ENCODE measurements at places on chromosomes 11 and 22. TPM values are rescaled to one million over a fixed set of nuclear protein-coding genes. Genes with fewer than 3 reads are reported as not detected.
A peak's percentile ranks its signal among the peaks of the same experiment; 100 is the strongest.

Gene FIBIN
- total RNA-seq: not detected

DNA sequence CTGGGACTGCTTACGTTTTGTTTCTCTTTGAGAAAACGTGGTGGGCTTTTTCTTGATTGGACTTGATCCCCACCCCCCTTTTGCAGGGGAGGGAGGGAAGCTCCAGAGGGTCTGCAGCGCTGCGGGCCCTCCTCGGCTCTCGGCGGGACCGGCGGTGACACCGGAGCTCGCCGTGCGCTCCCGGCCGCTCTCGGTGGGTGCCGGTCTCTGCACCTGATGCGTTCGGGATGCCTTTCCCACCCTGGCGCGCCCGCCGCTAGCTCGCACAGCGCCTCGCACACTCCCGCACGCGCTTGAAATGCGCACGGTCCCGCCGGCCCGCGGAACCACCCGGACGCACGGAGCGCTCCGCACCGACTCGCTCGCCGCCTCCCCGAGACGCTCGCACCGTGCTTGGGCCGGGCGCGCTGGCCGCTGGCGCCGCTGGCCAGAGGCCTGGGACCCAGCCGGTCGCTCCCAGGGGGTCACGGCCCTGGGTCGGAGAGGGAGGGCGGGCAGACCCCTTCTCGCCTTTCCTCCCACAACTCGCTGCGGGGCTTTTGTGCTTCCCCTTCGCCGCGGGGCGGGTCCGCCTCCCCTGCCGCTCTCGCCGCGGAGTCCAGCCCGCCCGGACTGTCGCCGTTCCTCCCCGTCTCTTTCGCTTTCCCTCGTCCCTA lies 1.0 kb downstream of the ZBTB16 start:
- H3K27ac ChIP-seq: peak overlapping the region; percentile 87
- DNase-seq: peak; percentile 70
- H3K4me3 ChIP-seq: peak overlapping the region; percentile 90
- H3K36me3 ChIP-seq: no peaks in the 10 kb centered on the region
- H3K27me3 ChIP-seq: peaks cover 2% of the 10 kb centered on the region

Gene CABP4
- total RNA-seq: 1.4 TPM

Gene POU2AF3
- total RNA-seq: not detected

GRCh38 chr11:19849107-19849789 lies 136.6 kb downstream of the NAV2 start:
- no peaks in the 10 kb centered on the region for H3K4me1 ChIP-seq
- no peak overlapping the region for H3K4me3 ChIP-seq
- DNase-seq: no peak
- no peak overlapping the region for H3K27ac ChIP-seq

GRCh38 chr11:42923651-42924050 lies 388.1 kb upstream of the API5 start:
- DNase-seq: no peak
- no peaks in the 10 kb centered on the region for H3K4me1 ChIP-seq
- H3K27me3 ChIP-seq: no peaks in the 10 kb centered on the region

DNA sequence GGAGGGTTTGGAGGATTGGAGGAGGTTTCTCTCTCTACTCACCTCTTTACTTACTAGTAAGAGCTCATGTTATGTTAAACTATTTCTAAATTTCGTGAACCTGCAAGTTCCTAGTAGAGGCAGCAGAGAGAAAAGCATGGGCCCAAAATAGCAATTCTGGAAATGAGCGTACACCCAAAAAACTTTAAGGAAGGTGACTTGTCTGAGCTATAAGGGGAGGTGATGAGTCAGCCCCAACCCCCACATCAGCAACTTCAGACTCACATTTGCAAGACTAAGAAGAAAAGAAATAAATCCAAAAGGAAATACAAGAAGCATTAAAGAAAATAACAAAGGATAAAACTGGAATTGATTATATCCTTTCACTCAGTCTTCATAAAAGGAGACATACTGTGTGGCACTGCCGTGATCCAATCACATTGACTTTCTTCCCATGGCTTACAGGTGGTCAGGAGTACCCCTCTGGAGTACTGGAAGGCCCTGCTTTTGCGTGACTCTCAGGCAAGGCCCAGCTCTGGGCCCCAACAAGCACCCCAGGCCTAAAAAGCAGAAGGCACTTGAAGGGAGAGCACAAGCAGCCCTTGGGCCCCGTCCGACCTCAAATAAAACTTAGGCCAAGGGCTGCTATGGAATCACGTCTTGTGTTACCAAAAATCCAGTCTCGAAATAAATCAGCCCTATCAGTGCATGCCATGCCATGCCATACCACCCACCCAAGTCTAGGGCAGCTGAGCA lies 14.3 kb downstream of the PACSIN2 start:
- peaks cover 75% of the 10 kb centered on the region for H3K4me1 ChIP-seq
- H3K27ac ChIP-seq: peak overlapping the region; percentile 72
- no peaks in the 10 kb centered on the region for H3K36me3 ChIP-seq

Gene NLRP10
- total RNA-seq: not detected

DNA sequence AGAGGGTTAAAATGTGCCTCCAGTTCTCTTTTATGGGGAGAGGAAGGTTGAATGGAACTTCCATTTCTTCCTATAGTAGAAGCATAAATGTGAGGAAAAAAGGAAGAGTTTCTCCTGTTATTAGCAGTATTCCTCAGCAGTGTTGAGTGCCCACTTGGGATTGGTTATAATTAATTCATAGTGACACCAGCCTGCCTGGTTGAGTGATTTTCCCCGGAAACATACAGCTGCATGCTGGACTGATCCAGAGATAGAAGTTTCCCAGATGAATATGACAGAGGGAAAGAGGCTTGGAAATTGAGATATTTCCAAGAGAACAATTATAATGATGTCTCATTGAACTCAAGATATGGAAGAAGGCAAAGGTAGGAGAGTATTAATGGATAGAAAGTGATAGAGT lies 28.3 kb downstream of the RAB39A start:
- H3K36me3 ChIP-seq: no peaks in the 10 kb centered on the region
- no peak for DNase-seq
- peaks cover 13% of the 10 kb centered on the region for H3K27me3 ChIP-seq
- peaks cover 7% of the 10 kb centered on the region for H3K4me1 ChIP-seq
- no peak overlapping the region for H3K27ac ChIP-seq
- H3K4me3 ChIP-seq: peak overlapping the region; percentile 9

DNA sequence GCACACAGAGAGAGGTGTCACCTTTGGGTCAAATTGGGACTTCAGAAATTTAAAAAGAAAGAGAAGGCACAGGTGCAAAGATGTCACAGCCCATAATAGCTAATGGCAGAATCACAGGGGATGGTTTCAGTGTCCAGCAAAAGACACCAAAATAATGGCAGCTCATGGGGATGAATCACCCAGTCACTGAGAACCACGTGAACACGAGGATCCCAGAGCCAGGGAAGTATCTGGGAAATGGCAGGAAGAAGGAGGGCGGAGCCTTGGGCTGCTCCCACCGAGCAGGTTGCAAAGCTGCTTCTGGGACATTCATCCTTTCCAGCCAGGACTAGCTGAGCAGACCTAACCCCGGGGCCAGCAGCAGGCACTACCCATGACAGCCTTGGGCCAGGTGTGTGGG lies 45.6 kb downstream of the TRMU start:
- peak overlapping the region; percentile 25 for H3K27ac ChIP-seq
- H3K27me3 ChIP-seq: no peaks in the 10 kb centered on the region
- DNase-seq: no peak
- peaks cover 27% of the 10 kb centered on the region for H3K4me1 ChIP-seq
- peaks cover under 1% of the 10 kb centered on the region for H3K36me3 ChIP-seq

- no peak overlapping the region for H3K4me3 ChIP-seq
- no peaks in the 10 kb centered on the region for H3K4me1 ChIP-seq
- DNase-seq: no peak
- H3K27ac ChIP-seq: no peak overlapping the region
Observed at GRCh38 chr11:134856056-134856971, 444.3 kb upstream of the B3GAT1 start.

Gene FGF3
- not detected for total RNA-seq

Gene BLID
- not detected for total RNA-seq

Gene MIAT
- total RNA-seq: 12.6 TPM

DNA sequence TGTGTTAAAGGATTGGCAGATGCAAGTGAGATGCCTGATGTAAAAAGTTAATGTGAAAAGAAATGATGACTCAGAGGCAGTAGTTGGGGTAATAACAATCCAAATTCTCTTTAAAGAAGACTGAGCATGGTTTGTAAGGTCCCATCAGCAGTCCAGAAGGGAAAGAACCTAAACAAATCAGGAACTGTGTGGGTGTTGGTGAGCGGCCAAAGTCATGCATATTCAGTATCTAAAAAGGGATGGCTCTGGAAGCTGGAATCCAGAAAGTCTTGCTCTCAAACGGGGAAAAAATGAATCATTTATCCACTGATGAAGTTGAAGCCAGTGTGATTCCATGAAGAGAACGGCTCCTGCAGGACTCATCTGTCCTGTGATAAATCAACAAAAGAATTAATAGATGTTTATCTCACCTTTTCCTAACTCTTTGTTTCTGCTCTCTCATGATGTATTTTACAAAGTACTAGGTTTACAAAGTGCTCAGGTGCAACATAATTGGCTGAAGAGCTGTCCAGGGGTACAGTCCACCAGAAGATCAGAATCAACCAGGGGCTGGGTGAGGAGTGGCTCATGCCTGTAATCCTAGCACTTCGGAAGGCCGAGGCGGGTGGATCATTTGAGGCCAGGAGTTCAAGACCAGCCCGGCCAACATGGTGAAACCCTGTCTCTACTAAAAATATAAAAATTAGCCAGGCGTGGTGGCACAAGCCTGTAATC lies 20.5 kb upstream of the SORL1-AS1 start:
- no peaks in the 10 kb centered on the region for H3K27me3 ChIP-seq
- peaks cover 7% of the 10 kb centered on the region for H3K36me3 ChIP-seq
- peak overlapping the region; percentile 73 for H3K4me3 ChIP-seq
- no peak for DNase-seq
- H3K4me1 ChIP-seq: peaks cover 75% of the 10 kb centered on the region

DNA sequence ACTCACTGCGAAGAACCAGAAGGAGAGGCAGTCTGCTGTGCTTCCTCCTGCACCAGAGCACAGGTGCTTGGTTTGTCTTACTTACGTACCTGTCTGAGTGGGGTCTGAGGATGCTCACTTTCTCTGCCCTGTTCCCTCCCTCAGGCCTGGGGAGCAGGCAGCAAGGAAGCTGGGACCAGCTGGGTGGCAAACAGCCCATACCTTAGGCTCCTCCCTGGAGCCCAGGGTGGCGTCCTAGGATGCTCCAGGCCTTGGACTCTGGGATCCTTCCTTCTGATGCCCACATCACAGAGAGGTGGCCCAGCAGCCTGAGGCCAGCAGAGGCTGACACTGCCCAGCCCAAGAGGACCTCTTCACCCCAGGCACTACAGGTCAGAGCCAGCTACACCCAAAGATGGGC lies 593.2 kb downstream of the BRD1 start:
- H3K27ac ChIP-seq: no peak overlapping the region
- no peaks in the 10 kb centered on the region for H3K36me3 ChIP-seq
- H3K4me3 ChIP-seq: no peak overlapping the region
- H3K4me1 ChIP-seq: no peaks in the 10 kb centered on the region
- DNase-seq: no peak
- H3K27me3 ChIP-seq: peaks cover 5% of the 10 kb centered on the region

DNA sequence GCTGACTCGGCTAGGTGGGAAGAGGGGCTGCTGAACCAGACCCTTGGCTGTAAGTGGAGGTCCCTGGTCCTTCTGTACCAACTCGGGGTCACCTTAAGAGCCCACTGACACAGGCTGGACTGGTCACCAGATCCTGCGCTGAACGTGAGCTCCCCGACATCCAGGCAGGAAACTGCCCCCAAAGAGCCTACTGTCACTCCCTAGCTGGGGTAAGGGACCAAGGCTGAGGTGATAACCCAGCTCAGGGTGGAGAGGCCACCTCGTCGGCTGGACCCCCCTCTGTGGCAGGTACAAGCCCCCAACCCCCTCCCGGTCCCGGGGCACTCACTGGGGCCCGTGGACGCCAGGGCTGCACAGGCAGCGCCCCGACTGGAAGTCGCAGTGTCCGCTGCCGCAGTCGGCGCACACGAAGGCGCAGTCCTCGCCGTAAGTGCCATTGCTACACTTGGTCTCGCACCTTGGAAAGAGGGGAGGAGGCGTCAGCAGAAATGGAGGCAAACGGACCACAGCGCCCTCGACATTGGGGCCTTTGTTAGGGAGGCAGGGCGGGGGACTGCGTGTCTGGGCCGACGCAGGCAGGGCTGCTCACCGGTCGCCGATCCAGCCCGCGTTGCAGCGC lies 7.4 kb downstream of the SCARF2 start:
- peaks cover 7% of the 10 kb centered on the region for H3K4me1 ChIP-seq
- peak overlapping the region; percentile 45 for H3K4me3 ChIP-seq
- H3K27me3 ChIP-seq: peaks cover 28% of the 10 kb centered on the region
- no peaks in the 10 kb centered on the region for H3K36me3 ChIP-seq
- H3K27ac ChIP-seq: no peak overlapping the region

GRCh38 chr11:132429685-132430084 lies 1059.3 kb downstream of the NTM start:
- no peaks in the 10 kb centered on the region for H3K36me3 ChIP-seq
- no peaks in the 10 kb centered on the region for H3K4me1 ChIP-seq
- no peak for DNase-seq
- no peak overlapping the region for H3K27ac ChIP-seq
- H3K27me3 ChIP-seq: no peaks in the 10 kb centered on the region
- no peak overlapping the region for H3K4me3 ChIP-seq

Gene ILK
- 142 TPM for total RNA-seq

DNA sequence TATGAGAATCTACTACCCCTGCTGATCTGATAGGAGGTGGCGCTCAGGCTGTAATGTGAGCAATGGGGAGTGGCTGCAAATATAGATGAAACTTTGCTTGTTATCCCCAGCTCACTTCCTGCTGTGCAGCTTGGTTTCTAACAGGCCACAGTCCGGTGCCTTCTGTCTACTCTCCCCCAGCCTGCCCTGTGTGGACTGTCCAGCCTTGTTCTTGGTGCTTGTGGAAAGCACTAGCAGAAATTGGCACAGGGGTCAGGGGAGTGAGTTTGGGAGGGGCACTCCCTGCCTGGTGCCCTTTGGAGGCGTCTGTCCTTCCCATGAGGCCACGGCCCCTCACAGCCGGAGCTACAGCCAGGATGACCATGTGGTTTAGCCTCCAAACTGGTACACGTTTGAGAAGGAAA lies 14.3 kb downstream of the MOV10L1 start:
- peaks cover 27% of the 10 kb centered on the region for H3K4me1 ChIP-seq
- H3K4me3 ChIP-seq: no peak overlapping the region
- H3K27me3 ChIP-seq: no peaks in the 10 kb centered on the region

Gene SLC15A3
- 5.0 TPM for total RNA-seq

DNA sequence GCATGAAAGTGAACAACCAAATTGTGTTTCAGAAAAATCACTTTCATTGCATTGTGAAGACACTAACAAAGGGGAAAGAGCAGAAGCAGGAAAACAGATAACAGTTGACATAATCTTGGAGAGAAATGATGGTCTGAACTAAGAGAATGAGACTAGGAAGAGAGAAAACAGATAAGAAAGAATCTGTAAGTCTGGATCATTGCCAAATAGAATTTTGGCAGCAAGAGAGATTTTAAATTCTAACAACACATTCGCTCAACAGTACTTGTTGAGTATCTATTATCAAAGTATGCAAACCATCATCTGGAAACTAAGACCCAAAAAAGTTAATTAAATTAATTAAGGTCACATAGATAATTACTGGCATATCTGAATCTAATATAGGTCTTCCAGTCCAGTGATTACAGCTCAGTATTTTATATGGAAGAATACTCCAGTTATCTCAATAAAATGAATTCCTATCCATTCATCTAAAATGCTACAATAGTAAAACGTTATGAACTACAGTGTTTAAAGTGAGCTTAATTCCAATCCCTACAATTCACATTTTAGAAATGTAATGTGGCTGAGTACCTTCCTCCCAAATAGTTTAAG lies 166.7 kb upstream of the FAT3 start:
- no peak for DNase-seq
- peaks cover 13% of the 10 kb centered on the region for H3K36me3 ChIP-seq
- H3K4me1 ChIP-seq: no peaks in the 10 kb centered on the region
